Midbrain (tissue), 1 donor: ENCODE measurements at places on chromosomes 11 and 22.

GRCh38 chr22:39697790-39698430 lies 127.4 kb downstream of the CACNA1I start:
- no peak for DNase-seq

- DNase-seq = no peak
Measured at GRCh38 chr22:44592126-44592823, 94.2 kb upstream of the RTL6 start.

DNA sequence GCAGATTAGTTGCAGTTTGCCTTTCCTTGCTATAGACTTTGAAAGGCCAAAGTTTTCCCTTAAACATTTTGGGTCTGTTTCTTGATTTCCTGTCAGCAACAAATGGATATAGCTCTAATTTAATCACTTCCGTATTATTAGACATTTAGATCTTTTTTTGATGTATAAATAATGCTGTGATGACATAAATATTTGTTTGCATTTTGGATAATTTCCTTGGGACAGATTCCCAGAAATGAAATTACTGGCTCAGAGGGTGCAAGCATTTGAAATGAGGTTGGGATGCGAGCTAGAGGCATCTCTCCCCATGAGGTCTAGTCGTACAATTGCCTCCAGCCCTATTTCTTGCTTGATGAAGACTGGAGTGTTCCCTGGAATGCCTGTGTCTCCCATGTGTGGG lies 94.2 kb downstream of the TBC1D22A start:
- DNase-seq = no peak

DNA sequence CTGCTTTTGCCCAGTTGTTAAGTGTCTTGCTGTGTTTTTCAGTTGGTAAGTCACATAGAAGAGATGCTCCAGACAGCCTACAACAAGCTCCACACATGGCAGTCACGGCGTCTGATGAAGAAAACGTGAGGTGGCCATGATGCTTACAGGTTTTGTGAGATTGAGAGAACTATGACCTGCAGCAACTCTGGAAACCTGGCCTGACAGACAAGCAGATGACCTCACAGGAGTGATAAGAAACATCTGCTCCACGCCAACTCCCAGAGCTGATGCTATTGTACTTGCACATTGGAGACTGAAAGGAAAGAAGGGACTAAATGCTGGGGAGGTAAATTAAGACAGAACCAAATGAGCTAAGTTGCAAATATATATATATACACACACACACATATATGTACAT lies 28.6 kb upstream of the LDHA start:
- DNase-seq = no peak

- DNase-seq = no peak
Measured at GRCh38 chr22:29380032-29380781, 8.2 kb downstream of the AP1B1 start.
